ENCODE measurements at places on chromosomes 3 and 15. TPM values are rescaled to one million over a fixed set of nuclear protein-coding genes. Genes with fewer than 3 reads are reported as not detected.

- no peak for DNase-seq
Observed at GRCh38 chr3:184541886-184542562, 19.6 kb upstream of the EPHB3 start.

SPG11 gene
- 29.3 TPM for total RNA-seq

GOLGA8R gene
- total RNA-seq, result 0.28 TPM

DNA sequence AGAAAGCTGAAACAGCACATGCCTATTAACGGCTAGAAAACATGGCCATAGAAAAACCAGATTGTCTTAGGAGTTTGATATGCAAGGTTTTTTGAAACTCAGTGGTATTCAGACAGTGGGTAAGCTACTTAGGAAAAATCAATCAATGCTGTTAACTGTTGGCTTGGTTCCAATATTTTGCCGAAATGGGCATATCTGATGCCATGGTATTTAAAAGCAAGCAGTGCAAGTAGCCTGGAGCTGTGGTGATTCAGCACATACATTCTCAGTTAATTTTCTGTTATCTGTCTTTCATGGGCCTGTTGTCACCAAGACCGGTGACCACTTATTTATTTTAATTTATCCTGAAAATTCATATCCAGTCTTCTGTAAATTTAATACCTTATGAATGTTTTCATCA lies 17.3 kb upstream of the SUCNR1 start:
- no peak for DNase-seq
